Activated CD4-positive, alpha-beta T cell treated with anti-CD3 and anti-CD28 coated beads, Interleukin-2, amount 50 U/mL, for 48 hours (primary cell): ENCODE measurements at places on chromosomes 2 and 18.
A peak's percentile ranks its signal among the peaks of the same experiment; 100 is the strongest.

DNA sequence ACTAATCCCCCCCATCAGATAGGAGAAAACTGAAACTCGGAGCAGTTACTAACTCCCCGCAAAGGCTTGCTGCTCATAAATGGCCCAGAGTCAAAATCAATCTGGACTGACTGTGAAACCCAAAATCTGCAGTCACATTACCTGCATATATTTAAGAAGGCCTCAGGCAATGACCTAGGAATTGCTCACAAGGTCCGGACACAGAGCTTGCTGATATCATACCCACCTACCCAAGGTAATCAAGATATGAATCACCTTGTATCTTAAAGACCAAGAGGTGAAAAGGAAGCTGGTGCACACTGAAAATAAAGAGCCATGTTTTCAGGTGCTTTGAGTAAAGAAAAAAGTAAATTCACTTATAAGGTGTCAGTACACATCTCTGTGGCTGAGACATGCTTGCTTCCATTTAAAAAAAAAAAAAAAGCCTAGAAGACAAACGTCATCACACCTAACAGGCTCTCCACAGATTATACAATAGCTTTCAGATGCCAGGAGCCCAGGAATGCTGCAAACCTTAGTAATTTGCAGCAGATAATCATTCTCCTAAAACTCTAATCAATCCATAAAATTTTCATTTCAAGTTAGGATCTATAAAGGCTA is 195.4 kb downstream of the ZEB2 start:
- no peak for DNase-seq

- no peak for DNase-seq
These were observed 126.0 kb downstream of the GLI2 start for GRCh38 chr2:120861576-120862191.

- no peak for DNase-seq
These were observed 34.2 kb downstream of the RAB10 start for GRCh38 chr2:26067980-26068507.

DNA sequence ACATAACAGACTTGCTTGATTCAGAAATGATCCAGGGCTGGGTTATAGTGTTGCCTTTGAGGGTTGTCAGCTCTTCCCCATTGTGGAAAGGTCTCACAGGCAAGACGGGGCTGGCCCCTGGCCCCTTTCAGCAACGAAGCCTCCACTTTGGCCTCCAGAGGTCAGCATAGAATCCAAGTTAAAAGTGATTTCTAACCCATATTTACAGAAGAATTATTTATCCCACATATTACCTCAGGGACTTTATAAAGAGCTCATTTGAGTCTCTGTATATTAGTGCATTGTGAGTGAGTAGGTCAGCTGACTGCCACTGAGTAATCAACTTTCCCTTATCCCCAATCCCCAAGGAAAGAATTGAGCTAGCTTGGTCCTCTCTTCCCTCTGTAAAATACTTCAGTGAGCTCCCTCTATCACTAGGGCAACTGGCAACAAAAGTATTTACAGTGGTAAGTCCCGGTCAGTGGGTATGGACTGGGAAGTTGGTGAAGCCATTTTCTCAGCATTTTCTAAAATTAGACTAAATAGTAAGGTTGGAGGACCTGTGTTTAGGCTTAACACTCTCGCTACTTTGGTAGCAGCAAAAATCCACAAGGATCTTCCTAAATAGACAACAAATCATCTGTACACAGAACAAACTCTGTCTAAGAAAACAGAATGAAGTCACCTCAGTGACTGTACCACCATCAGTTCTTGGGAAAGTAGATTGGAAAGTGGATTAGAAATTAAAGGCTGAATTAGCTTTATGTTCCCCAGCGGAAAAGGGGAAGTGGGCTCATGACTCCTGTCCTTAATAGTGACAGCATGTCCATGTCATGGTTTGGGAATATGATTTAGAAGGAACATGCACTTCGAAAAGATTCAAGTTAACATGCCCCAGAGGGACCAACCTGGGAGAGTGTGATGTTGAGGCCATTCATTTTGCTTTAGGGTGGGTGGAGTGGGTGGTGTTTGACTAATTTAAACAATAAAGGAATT is 171.0 kb upstream of the SIX3 start:
- DNase-seq, result no peak

- DNase-seq, result no peak
These were observed 26.9 kb downstream of the ACADL start for GRCh38 chr2:210198326-210198725.

- no peak for DNase-seq
These were observed 199.7 kb downstream of the PIEZO2 start for GRCh38 chr18:10949655-10950054.

- DNase-seq, result no peak
These were observed 22.1 kb upstream of the CNOT11 start for GRCh38 chr2:101230541-101231001.

DNA sequence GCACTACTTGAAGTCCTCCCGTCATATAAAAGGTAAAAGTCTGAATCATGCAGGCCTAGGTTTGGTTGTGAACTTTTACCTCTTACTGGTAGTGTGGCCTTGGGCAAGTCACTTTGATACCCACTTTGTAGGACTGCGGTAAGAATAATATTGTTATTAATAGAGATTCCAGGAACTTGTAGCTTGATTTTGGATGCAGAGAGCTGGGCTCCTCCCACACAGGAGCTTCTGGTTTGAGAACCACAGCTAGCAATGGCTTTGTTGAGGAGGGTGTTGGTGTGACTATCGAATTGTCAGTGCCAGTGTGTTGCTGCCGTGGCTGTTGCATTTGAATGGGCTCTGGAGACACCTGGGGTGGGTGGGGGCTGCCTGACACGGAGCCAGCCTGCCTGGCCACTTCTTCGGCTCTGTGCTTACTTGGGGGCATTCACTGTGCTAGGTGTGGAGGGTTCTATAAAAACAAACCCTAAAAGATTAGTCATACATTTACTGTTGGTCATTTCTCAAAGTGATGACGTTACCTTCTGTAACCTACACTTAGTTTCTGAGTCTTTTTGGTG is 38.5 kb downstream of the ASAP2 start:
- peak; percentile 10 for DNase-seq

GRCh38 chr2:206824087-206824618 is 58.7 kb downstream of the FASTKD2 start:
- DNase-seq, result no peak

- DNase-seq, result no peak
These were observed 82.6 kb downstream of the MBP start for GRCh38 chr18:77049938-77050337.

DNA sequence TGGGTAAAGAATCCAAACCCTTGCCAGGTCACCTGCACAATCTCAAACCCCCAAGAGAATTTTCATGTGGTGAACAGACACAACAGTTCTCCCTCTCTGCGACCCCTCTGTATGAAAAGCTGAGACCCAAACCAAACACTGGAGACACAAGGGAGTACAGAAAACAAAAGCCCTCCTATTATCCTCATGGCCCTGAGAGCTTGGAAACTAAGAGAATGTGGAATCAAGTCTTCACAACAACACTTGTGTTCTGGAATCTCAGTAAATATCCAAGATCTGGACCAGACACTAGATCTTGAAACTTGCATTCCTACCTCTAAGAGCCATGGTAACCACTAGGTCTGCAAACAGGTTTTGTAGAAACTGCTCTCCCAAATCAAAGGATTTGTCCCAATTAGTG is 50.1 kb upstream of the CCDC150 start:
- DNase-seq, result no peak

DNA sequence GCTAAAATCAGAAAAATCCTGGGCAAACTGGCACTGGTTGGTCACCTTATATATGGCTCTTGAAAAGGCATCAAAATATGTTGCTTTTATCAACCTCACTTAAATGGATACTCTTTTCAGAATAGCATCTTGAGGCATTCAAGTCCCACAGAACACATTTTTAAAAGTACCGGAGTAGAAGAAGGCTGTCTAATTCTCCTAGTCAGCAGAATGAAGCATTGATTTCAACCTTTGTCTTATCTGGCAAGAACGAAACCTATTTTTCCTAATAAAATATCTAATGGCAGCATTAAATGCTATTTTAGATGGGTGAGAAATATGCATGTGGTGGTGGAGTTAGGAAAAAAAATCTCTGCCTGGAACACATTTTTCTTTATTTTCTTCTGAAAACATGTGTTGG is 27.8 kb downstream of the TMEFF2 start:
- no peak for DNase-seq

GRCh38 chr18:10979411-10979810 is 170.0 kb downstream of the PIEZO2 start:
- no peak for DNase-seq

DNA sequence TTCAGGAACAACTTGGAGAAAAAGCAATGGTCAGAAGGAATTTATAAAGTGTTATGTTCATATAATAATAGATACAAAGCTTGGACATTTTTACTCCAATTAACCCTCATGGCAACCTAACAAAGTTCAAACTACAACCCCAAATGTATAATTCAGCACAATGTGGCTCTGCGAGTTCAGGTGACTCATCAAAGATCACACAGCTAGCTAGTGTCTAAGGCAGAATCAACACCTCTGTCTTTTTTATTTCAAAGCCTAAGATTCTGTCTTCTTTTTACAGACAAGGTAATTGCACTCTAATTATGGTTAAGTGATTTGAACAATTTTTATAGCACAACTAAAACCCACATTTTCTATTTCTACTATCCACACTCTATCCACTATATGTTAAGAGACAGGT is 90.5 kb downstream of the CHST9 start:
- no peak for DNase-seq

DNA sequence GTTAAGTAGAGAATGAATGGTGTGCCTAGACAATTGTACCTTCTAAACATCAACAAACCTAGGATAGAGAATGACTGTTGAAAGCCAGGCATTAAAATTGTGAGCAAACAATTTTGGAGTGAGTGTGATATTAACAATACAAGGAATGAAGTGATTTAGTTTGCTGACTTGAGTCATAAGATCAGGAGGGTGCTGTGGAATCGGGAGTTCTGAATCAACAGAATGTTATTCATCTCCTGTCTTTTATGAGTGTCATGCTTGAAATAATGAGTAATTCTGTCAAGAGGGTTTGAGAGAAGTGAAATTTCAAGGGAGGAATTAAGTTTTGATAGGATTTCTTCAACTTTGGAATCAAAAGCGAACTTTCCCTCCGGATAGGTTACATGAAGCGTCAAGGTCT is 214.4 kb upstream of the DSEL start:
- no peak for DNase-seq

- no peak for DNase-seq
These were observed 507.5 kb downstream of the PARD3B start for GRCh38 chr2:205052781-205053180.

- no peak for DNase-seq
These were observed 5.1 kb downstream of the SFT2D3 start for GRCh38 chr2:127706215-127706990.

GRCh38 chr2:169887120-169887519 is 59.9 kb downstream of the UBR3 start:
- no peak for DNase-seq

GRCh38 chr2:158323381-158323780 is 133.2 kb downstream of the CCDC148 start:
- no peak for DNase-seq

DNA sequence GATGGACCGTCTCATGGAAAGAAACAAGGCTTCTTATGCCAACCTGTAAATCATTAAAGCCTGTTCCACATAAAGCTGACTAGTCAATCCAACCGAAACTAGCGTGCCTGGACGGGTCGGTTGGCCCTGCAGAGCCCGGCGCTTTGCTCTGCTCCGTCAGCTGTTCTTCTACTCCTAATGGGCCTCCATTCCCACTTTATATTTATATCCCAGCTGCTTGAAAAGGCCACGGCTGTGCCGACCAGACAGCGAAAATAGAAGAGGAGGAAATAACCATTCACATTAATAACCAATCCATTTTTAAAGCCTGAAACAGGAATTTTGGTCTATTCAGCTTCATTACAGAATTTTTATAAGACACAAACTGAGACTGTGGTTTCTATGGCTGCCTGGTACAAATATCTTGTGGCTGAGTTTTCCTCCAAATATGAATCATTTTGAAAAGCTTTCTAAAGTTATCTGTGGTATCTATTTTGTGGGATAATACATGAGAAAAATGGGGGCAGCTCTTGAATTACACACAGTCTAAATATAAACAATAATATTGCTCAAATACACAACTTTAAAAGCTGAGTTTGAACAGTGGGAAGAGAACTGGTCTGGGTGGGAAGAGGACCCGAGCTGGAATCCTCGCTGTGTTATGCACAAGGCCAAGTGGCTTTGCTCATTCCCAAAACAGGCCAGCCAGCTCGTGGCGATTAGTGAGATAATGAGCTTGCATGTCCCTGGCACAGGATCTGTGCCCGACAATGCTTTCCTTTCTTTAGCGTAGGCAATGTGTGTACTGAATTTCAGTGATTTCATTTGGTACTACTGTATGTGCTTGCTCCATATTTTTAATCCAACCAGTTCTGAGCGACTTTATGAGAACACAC is 10.5 kb upstream of the FAM124B start:
- no peak for DNase-seq

DNA sequence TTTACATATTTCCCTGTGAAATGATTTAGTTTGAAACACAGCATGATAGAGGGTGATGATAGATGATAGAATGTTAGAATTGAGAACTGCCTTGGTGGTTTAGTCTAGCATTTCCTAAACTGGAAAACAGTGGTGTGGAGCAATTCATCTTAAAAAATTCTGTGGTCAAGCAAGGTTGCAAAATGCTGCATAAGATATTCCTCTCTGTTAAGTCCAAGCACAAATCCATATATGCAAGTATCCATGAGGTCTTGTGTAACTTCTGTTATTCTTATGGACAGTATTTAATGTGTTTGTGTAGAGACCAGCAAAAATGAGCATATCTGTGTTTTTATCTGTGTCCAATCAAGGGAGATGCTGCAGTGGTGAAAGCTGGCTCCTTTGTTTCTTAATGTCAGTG is 30.0 kb downstream of the CPS1 start:
- no peak for DNase-seq

DNA sequence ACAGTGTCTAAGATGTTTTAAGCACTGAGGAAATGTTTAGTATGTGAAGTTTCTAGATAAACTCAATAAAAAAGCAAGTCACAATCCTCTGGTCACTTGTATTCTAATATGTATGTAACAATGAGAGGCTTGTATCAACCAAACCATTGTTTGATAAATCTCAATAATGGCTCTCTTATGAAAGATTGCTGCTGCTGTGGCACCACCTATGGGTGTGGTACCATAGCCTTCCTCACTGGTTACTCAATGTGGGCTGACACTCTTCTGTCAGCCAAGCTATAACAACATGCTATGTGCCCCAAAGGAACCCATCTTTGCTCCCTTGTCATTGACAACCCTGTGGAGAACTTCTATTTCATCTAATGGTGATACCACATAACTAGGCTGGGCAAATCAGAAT is 12.6 kb upstream of the RAB1A start:
- DNase-seq, result no peak
